Stimulated activated naive CD8-positive, alpha-beta T cell treated with anti-CD3 and anti-CD28 coated beads, Interleukin-15, amount 100 ng/mL, for 72 hours (primary cell): ENCODE measurements at places on chromosomes 2 and 18.

GRCh38 chr18:6917072-6917471 lies 187.6 kb downstream of the ARHGAP28 start:
- no peak for DNase-seq

GRCh38 chr2:198597648-198598047 lies 793.3 kb downstream of the PLCL1 start:
- DNase-seq: no peak

DNA sequence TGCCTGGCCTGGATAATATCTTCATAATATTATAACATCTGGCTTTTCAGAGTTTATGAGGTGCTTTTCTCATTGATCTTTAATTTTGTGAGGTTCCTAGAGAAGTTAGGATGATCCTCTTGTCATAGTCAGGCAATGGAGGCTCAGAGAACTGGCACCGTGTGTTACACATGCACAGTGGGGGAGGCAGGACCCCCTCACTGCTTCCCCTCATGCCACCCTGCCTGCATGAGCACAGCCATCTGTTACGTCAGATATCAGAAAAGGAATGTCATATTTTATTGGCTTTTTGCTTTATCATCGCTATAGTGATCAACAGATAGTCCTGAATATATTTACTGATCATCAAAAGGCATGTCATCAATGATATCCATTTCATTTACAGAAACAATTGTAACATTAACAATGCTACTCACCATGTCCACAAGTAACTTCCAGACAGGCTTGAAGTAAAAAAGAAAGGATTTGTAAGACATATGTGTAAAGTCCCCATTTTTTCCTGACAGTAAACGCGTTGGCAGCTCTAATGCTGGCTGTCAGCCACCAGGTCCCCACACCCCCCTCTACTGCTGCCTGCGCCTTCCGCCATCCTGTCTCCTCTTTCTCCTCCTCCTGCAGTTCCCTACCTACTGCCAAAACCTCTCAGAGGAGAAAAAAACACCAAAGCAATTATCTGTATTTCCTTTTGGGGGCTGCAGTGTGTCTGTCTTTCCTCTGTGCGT lies 18.8 kb downstream of the ENOSF1 start:
- DNase-seq: no peak

- DNase-seq: no peak
Observed at GRCh38 chr2:224310943-224311625, 90.8 kb downstream of the FAM124B start.

- DNase-seq: no peak
Observed at GRCh38 chr2:3643371-3644245, 14.4 kb upstream of the ALLC start.

DNA sequence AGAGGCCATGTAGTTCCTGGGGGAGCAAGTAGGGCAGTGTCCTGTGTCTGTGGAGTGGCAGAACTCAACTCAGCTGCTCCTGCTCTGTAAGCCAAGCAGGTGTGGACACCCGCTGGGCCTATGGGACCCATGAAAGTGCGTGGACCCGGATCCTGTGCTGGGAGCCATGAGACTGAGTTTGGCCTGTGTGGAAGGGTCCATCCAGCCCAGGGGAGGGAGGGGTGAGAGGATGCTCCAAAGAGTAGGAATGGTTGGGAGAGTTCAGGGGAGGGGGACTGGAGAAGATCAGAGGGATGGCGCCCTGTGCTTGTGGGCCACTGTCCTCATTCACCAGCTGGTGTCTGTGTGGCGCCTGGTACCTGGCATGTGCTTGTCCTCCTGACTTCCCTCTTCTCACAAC lies 226.4 kb upstream of the HS6ST1 start:
- no peak for DNase-seq

DNA sequence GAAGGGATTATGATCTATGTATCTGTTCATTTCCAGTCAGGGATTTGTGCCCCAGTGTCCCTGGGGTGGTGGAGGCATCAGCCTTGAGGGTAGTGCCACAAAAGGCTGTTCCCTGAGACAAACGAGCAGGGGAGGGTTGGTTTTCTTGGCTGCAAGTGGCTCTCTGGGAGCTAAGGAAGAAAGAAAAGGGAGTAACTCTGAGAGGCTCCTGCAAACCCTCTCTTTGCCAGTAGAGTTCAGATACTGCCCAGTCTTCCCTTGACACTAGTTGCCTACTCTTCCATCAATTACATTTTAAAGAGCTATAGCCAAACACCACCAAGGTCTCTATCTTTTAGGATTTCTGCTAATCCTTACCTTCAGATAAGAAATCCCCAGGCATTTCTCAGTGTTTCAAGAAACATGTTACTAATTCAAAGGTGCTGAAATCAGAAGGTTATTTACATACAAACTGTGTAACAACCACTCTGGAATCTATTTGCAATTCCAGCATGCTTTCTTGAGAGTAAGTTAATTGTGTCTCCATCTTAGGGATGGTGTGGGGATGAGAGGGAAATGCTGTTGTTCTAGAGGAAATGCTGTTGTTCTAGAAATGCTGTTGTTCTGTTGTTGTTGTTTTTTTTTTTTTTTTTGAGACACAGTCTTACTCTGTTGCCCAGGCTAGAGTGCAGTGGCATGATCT lies 18.7 kb upstream of the KCTD1 start:
- no peak for DNase-seq

GRCh38 chr2:39422700-39423099 lies 14.4 kb downstream of the MAP4K3 start:
- DNase-seq: no peak

DNA sequence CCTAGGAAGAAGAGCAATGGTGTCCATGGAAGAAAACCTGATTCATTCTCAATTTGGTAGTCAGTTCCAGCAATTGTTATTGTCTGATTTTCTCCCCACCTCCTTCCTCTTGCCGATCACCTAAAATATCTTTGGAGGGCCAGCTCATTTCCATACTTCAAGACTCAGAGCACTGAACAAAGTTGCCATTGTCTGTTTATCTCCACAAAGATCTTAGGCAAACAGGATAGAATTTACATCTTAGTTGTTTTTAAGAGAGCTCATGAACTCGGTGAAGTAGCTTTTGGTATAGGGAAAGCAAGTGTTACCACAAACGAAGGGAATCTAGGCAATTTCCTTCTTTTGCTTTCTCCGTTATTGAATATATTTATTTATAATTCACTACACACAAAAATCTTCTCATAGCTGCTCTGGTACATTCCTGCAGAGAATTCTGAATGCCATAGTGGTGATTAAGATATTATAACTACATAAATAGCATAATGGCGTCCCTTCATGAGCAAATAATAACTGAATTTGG lies 41.5 kb upstream of the CHST9 start:
- no peak for DNase-seq

GRCh38 chr2:86413296-86414094 lies 27.7 kb upstream of the KDM3A start:
- DNase-seq: no peak

DNA sequence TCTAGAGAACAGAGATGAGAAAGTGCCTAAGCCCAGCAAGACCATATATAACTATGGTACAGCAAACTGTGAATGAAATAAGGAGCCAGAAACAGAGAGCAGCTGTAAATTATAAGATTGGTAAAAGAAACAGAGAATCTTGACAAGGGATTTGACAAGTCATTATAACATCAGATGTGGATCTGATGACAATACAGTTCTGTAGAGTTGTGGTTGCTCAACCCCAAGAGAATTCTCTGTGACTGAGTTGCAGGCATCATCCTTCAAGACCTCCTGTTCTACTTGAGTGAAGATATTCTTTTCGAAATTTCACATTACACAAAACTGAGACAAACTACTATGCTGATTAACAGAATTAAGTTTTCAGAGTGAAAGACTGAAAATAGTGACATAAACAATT lies 343.1 kb upstream of the SLC39A10 start:
- no peak for DNase-seq

DNA sequence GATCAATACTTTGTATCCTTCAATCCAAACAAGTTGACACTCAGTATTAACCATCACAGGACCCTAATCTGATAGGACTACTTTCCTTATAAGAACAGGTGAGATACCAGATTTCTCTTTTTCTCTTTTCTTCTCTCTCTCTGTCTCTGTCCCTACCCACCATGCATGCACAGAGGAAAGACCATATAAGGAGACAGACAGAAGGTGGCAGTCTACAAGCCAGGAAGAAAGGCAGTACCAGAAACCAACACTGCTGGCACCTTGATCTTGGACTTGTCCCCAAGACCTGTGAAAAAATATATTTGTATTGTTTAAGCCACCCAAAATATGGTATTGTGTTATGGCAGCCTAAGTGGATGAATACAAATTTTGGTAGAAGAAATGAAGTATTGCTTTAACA lies 156.2 kb upstream of the KCNH7 start:
- no peak for DNase-seq

DNA sequence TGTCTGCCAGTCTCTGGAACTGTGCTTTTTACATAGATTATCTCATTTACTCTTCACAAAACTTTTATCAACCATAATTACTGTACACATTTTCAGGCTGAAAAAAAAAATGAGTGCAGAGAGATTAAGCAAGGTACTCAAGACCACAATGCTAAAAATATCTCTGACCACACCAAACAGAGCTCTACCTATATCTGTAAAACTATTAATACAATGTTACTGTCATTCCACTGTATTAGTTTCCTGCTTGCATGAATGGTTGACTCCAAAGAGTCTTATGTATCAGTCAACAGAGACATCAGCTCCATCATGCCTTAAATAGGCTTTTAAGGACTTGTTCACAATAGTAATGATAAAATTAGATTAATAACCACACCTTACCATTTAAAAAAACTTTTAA lies 134.7 kb upstream of the CCDC150 start:
- DNase-seq: no peak

GRCh38 chr2:219733746-219734145 lies 106.3 kb downstream of the SLC4A3 start:
- no peak for DNase-seq

- DNase-seq: no peak
Observed at GRCh38 chr2:23378496-23378895, 6.5 kb upstream of the KLHL29 start.

DNA sequence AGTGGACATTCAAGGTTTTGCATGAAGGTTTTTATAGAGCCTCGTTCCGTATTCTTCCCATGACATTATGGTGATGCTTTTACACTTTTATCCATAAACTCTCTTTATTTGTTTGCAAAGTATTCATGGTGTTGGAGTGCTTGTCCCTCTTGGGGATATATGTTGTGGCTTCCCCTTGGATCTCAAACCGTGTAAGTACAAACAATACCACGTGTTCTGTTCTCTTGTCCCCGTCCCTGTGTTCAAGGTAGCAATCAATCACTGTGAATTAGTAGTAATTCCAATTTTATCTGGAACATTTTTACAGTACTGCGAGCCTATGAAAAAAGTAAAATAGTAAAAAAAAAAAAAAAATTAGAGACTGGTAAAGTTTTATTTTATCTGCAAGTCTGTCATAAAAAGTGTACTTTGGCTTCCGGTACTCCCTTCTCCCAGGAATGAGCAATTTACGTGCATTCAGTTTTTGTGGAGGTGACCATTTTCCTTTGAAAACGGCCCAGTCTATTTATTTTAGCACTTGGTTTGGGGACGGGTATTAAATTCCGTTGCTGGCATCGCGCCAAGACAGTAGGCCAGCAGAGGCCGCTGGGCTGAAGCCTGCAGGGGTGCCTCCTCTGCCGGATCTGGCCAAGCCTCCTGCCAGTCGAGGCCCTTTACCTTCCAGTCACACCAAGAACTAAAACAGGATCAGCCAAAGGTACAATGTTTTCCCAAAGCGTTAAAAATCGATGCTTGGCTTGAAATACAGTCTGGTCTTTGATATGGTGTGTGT lies 175.7 kb downstream of the SOCS6 start:
- peak; percentile 35 for DNase-seq

GRCh38 chr2:148646231-148646559 lies 1.6 kb downstream of the EPC2 start:
- DNase-seq: no peak

- no peak for DNase-seq
Observed at GRCh38 chr18:44636241-44636640, 44.4 kb upstream of the SETBP1 start.

DNA sequence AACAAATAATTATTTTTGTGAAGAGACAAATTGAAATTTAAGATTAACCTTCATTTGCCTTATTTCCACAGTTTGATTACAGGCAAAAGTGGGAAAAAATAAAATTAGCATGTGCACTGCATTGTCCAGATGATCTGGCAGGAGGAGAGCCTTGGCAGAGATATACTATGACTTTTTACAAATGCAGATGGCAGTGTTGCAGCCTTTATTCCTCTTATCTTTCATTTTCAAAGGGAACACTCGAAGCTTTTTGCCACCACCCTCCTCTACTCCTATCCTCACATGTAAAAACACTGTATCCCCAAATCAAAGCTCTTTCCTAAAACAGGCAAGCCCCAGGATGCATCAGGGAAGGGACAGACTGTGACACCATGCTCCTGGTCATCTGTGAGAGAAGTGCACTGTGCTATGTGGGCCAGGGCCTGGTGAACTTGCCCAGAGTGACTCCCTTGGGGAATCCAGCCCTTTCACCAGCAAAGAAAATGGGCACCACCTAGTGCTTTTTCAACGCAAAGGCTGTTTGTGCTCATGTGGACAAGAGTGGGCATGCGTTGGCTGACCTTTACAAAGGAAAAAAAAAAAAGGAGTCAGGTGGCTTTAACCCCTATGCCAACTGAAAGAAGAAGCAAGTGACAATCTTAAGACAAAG lies 74.7 kb upstream of the ETAA1 start:
- no peak for DNase-seq

GRCh38 chr18:47118981-47119380 lies 31.3 kb downstream of the HDHD2 start:
- DNase-seq: no peak

GRCh38 chr2:44598330-44599119 lies 236.8 kb downstream of the CAMKMT start:
- DNase-seq: no peak

- no peak for DNase-seq
Observed at GRCh38 chr2:241193271-241193670, 4.8 kb downstream of the ANO7 start.

- no peak for DNase-seq
Observed at GRCh38 chr2:101751875-101752619, 54.5 kb downstream of the MAP4K4 start.

DNA sequence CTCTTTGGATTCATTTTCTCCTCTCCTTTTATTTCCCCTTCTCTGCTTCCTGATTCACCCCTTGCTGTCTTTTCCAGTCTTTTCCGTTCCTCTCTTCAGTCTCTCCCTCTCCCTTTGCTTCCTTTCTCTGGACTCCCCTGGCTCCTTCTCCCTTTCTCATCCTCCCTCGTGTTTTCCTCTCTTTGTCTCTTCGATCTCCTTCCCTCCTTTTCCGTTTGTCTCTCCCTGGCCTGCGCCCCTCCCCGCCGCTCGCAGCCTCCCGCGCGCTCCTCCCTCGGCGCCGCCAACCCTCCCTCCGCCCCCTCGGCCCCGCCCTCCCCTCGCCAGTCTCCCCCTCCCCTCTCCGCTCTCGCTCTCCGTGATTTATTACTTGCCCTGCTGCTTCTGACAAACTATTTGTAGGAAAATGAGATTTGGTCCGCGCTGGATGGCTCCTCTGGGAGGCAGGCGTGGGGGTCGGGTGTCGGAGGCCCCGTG lies 46.0 kb upstream of the PAX8 start:
- DNase-seq: peak; percentile 5

DNA sequence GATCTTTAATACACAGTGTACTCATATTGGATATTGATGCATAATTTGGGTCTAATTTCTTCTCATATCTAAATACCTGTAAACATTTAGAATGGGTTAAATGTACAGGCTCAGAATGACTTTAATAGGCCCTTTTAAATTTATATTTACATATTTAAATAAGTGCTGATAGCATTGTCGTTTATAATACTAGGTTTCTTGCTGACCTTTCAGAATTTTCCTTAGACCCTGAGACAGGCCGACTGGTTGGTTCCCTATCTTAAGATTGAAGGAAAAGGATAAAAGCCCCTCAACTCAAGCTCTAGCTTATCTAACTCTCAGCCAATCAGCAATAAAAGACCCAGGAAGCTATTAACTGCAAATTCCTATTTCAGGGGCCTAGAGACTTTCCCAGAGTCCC lies 67.8 kb upstream of the HNMT start:
- no peak for DNase-seq
